ENCODE measurements at places on chromosomes 13 and 19. TPM values are rescaled to one million over a fixed set of nuclear protein-coding genes. Genes with fewer than 3 reads are reported as not detected.

GRCh38 chr19:35720163-35720524 is 2.3 kb downstream of the KMT2B start:
- no peak for DNase-seq

DNA sequence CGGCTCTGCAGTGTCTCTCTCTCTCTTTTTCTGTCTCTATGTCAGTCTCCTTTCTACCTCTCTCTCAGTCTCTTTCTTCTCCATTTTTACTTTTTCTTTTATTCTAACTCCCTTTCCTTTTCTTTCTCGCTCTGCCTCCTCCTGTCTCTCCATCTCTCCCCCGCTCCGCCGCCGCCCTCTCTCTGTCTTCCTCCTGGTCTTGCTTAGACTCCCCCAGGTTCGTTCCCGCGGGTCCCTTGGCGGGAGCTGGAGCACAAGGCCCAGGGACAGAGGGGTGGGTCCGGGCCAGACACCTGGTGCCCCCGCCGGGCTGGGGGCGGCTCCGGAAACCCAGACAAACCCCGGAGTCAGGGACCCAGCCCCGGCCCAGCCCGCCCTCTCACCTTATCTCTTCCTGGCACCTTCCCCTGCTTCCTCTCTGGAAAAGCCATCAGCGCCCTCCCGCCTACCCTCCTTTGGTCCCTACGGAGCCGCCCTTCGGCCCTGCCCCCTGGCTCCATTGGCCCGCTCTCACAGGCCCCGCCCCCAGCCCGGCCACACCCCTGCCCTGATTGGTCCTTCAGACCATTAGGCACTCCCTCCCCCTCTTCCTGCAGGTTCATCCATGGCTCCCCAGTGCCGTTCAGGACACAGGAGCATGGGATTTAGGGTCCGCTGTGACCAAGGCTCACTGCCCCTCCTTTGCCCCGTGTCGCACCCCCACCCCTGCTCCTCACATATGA is 15.4 kb upstream of the NOP53 start:
- no peak for DNase-seq

DNA sequence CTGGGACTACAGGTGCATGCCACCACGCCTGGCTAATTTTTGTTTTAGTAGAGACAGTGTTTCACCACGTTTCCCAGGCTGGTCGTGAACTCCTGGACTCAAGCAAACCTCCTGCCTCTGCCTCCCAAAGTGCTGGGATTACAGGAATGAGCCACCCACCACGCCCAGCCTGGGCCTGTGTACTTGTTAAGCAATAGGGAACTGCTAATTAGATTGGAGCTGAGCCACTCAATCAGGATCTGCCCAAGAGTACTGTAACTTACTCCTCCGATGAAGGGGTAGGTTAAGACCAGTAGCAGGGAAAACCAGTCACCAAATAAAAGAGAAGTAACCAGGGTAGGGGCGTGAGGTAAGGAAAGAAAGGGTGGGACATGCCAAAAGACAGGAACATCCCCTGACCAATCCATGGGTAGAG is 2.3 kb downstream of the DDX39A start:
- no peak for DNase-seq

DNA sequence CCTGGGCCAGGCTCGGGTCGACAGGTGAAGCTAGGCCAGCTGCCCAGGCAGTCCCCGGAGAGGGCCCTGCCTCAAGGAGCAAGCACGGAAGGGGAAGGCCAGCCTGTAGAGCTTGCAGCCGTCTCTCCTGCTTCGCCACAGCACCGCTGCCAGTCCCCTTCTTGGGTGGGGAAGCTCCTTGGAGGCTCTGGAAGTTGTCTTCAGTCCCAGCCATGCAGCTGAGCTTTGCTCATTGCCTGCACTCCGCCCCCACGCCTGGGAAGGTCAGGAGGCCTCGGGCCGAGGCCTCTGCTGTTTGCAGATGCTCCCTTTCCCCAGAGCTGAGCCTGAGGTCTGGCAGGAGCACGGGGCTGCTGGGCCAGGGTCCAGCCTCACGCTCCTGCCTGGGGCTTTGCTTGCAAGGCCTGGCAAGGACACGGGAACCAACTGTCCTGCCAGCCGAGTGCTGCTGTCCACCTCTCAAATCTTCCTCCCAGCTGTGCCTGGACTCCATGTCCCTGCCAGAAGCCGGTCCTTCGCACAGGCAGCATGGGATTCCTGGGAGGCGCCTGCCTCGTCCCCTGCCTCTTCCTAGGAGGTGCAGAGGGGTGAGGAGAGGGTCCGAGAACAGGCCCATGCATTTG is 13.3 kb downstream of the PLEKHF1 start:
- no peak for DNase-seq

- DNase-seq, result peak; percentile 41
Observed at GRCh38 chr19:53037101-53038097, 7.1 kb upstream of the ERVV-2 start.

Gene SPRYD7
- total RNA-seq, result 5.6 TPM

Gene SPACA7
- total RNA-seq, result not detected

- no peak for DNase-seq
Observed at GRCh38 chr13:111325146-111325890, 4.9 kb downstream of the TEX29 start.

DNA sequence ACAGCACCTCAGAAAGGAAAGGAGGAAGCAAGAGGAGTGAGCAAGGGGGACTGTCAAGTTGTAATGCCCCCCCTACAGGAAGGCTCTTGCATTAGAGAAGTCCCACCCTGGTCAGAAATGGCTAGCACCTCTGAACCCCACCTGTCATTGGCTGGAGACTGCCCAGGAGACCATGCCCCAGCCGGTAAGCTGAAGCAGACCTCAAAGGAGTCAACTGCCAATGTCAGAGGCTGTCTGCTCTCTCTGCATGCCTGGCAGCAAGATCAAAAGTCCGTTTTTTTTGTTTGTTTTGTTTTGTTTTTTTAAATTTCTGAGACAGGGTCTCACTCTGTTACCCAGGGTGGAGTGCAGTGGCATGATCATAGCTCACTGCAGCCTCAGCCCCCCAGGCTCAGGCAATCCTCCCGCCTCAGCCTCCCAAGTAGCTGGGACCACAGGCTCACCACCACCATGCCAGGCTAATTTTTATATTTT is 8.1 kb upstream of the BCL3 start:
- no peak for DNase-seq

- DNase-seq, result no peak
Observed at GRCh38 chr19:18190278-18190677, 2.7 kb upstream of the MPV17L2 start.

DNA sequence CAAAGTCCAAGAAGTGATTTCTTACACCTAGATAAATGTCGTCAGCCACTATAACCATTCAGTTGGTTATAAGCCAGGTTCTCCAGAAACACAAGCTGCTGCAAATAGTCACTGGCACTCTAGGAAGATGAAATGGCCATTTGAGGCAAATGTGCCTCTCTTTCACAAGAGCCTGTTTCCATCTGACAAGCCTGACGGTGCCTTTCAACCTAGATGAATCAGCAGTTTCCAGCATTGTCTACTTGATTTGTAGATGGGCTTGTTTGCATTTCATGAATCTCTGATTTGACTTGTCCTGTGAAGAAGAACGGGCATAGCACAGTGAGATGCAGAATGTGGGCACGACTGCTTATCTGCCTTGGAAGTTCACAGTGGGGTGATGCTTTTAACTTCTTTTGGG is 327.2 kb downstream of the LMO7 start:
- no peak for DNase-seq

Gene TRIM28
- total RNA-seq, result 313 TPM

Gene HSPB6
- total RNA-seq, result 6.9 TPM

DNA sequence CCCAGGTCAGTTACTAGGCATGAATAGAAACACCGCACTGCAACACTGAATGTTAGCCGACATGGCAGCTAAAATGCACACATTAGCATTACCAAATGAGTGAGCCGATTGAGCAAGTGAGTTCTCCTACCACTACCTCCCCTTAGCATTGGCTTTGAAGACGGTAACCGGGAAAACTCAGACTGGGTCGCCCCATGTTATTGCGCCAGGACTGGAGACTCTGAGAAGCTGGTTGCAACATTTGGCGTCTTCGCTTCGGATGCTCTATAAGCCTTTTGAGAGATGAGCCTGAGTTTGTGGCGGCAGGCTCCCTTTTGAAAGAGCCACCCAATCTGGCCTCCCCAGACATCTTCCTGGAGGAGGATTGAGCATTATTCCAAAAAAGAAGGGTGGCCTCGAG is 68.5 kb upstream of the POMP start:
- DNase-seq, result no peak

DNA sequence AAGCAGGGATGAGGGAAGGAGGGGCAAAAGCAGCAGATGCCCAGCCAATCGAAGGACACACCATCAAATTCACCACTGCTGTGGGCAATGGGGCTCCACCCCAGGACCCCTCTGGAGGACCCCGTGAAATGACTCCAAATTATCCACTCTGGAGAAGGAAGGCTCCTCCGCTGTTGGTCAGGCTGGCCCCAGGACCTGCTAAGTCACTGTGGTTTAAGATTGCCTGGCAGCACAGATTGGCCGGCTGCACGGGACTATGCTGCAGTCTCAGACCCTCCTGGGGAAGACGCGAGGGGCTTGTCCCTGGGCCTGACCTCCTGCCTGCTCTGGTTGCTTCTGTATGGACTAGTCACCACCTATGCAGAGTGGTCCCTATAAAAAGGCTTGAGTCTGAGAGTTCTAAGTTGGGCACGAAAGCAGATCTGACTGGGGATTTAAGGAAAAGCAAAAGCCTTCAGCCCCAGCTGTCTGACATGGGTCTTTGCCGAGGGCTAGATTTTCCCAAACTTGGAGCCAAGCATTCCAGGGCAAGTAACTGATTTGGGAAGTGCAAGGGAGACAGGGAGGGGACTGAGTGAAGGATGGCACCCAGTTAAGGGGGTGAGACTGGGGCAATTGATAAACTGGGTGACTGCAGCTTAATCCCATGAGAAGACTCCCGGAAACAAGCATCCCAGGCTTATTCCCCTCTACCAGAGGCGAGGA is 91.7 kb downstream of the TSHZ3 start:
- DNase-seq, result no peak

Gene SYT5
- under 0.01 TPM for total RNA-seq

- DNase-seq, result no peak
Observed at GRCh38 chr19:16581145-16581970, 9.1 kb upstream of the SLC35E1 start.

DNA sequence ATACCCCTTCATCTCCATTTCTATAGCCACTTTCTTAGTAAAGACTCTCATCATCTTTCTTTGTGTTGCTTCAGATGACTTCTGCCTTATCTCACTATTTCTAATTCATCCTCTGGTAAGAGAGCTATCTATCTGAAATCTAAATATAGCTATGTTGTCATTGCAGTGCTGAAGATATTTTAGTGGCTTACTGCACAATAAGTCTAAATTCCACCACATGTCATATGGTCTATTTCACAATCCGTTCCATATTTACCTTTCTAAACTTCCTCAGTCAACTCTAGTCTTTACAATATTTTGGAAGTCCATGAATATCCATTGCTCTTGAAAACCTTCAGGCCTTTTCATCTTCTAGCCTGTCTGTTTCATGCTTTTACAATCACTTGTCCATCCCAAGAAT is 465.1 kb upstream of the SLC10A2 start:
- DNase-seq, result no peak

Gene CEACAM7
- not detected for total RNA-seq

Measured in IMR-90 (cell line).